Articular chondrocyte of knee joint (primary cell): ENCODE measurements at places on chromosomes 12 and 14. TPM values are rescaled to one million over a fixed set of nuclear protein-coding genes. Genes with fewer than 3 reads are reported as not detected.

MANSC4 gene
- total RNA-seq = not detected in 2 replicates

OVCH1 gene
- 0.65 and 1.0 TPM in 2 replicates for total RNA-seq

TESPA1 gene
- not detected in 2 replicates for total RNA-seq

TAS2R50 gene
- total RNA-seq = 5.7 and 7.8 TPM in 2 replicates

TPPP2 gene
- not detected in 2 replicates for total RNA-seq

SIX6 gene
- total RNA-seq = not detected in 2 replicates

FAM90A1 gene
- total RNA-seq = 0.13 and 0.43 TPM in 2 replicates

PTPRB gene
- under 0.01 and 0.32 TPM in 2 replicates for total RNA-seq

IQSEC3 gene
- total RNA-seq = 0.65 TPM in 2 replicates

SMIM41 gene
- 0.39 and 0.65 TPM in 2 replicates for total RNA-seq

VRTN gene
- total RNA-seq = not detected in 2 replicates

GSC gene
- total RNA-seq = 7.7 and 12.0 TPM in 2 replicates

CCDC175 gene
- total RNA-seq = not detected in 2 replicates

IRAK3 gene
- total RNA-seq = 22.3 and 28.3 TPM in 2 replicates

KSR2 gene
- 0.11 TPM in 1 of 2 replicates, not detected in the other for total RNA-seq

P2RX2 gene
- not detected in 2 replicates for total RNA-seq

EML1 gene
- total RNA-seq = 47.8 and 77.7 TPM in 2 replicates

CIROP gene
- total RNA-seq = 0.26 TPM in 1 of 2 replicates, not detected in the other

GUCY2C gene
- 0.11 TPM in 1 of 2 replicates, not detected in the other for total RNA-seq
